A549 treated with AZD2906 at 1 μM for 4 hours (cell line): ENCODE measurements at places on chromosomes 11 and 22. TPM values are rescaled to one million over a fixed set of nuclear protein-coding genes. Genes with fewer than 3 reads are reported as not detected.

RFPL2 gene
- total RNA-seq = 0.08 to 0.20 TPM (median 0.12 TPM) in 5 replicates

APOBEC3C gene
- 25.3 to 27.0 TPM (median 26.3 TPM) in 5 replicates for total RNA-seq

ROBO4 gene
- total RNA-seq = not detected in 5 replicates

FGF4 gene
- total RNA-seq = 0.02 to 0.09 TPM in 2 of 5 replicates, not detected in the others

BACE1 gene
- total RNA-seq = 9.1 to 11.3 TPM (median 10.3 TPM) in 5 replicates

ACRV1 gene
- total RNA-seq = 0.12 TPM in 1 of 5 replicates, not detected in the others

SMIM35 gene
- not detected in 5 replicates for total RNA-seq

TEX12 gene
- total RNA-seq = not detected in 5 replicates

GSTT2B gene
- total RNA-seq = 0.15 to 0.48 TPM (median 0.34 TPM) in 5 replicates

RCOR2 gene
- total RNA-seq = 0.62 to 1.2 TPM (median 0.80 TPM) in 5 replicates

CEP126 gene
- total RNA-seq = 1.7 to 2.7 TPM (median 2.1 TPM) in 5 replicates

ELFN2 gene
- total RNA-seq = 5.0 to 6.7 TPM (median 5.6 TPM) in 5 replicates

ABTB2 gene
- total RNA-seq = 36.2 to 45.0 TPM (median 42.4 TPM) in 5 replicates

OR51I1 gene
- not detected in 5 replicates for total RNA-seq

CYB5R2 gene
- 4.0 to 6.1 TPM (median 4.4 TPM) in 5 replicates for total RNA-seq

KRTAP5-7 gene
- total RNA-seq = not detected in 5 replicates

CASP12 gene
- total RNA-seq = not detected in 5 replicates

RIC3 gene
- total RNA-seq = 1.4 to 2.3 TPM (median 1.9 TPM) in 5 replicates

OR52K2 gene
- total RNA-seq = not detected in 5 replicates
